ENCODE measurements at places on chromosomes 13 and 19.

GRCh38 chr19:10677751-10678150 is 23.5 kb upstream of the QTRT1 start:
- no peak for DNase-seq

GRCh38 chr19:10920781-10921180 is 7.7 kb downstream of the YIPF2 start:
- DNase-seq = no peak

- DNase-seq = no peak
These were observed 54.5 kb upstream of the GPC6 start for GRCh38 chr13:93172109-93172508.

DNA sequence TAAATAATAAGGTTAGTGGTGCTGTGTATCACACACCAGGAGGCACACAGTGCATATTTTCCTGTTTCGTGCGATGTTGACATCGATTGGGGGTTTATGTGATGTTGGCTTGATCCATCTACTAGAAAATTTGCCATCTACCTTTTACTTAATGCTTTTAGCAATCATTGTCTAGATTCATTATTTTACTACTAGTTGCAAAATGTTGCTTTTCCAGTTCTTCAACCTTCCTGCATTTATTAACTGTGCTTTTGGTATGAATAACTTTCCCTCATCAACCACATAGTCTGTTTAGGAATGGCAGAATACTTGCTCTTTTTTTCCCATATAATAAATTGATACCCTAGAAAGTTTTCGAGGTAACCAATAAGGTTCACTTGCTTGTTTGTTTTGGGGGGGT is 17.5 kb downstream of the C13orf42 start:
- DNase-seq = no peak

GRCh38 chr13:37960427-37960826 is 90.9 kb upstream of the TRPC4 start:
- DNase-seq = no peak

DNA sequence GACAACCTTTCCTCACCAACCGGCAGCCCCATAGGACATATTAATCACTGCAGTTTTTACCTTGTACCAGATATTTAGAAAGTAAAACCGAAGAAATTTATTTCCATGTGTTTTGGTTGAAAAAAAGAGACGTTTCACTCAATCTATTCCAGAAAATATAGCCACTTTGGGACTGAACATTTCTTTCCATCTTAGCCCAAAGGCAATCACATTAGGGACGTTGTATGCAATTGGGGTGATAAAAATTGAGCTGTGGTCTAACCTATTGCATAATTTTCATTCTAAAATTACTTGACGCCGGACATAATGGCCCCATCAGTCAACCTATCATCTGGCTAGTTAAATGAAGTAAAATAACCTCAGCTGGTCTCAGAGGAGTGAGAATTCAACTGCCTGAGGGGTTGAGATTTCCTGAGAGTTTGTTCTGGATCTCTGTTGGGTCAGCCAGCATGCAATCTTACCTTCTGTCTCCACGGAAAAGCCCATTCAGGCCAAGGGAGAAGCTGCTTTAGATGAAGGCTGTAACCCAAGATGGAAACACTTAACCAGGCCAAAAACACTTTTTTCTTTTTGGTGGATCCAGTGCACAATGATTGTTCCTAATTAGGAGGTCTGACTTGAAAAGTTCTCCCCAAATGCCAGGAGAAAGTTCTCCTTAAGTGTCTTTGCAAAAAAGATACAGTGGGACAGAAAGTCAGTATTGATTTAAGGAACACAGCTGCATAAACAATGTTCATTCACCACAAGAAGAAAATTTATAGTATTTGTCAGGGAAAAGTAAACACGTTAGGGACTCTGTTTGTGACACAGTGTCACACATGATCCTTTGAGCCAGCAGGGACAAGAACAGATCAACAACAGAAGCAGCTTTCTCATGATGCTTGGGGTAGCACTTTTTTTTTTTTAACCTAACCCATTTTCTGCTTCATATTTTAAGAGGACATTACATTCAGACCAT is 34.1 kb downstream of the DLEU7 start:
- no peak for DNase-seq

DNA sequence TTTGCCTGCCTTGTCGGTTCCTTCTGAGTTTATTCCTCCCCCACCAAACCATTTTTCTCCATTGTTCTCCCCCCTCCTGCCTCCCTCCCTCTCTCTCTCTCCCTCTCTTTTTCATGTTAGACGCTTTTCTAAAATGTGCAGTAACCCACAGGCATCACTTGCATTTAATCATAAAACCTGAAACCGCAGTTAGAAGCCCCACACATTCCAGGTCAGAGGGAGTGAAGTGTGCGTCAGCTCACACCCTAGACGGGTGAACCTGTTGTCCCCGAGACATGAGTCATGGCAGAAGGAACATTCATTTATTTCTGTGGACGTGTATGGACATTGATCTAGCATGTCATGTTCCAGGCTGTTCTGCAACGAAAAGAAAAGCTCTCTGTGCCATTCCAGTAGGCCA is 19.9 kb downstream of the ONECUT3 start:
- DNase-seq = no peak

GRCh38 chr13:110426735-110427134 is 119.7 kb downstream of the COL4A2 start:
- DNase-seq = no peak

GRCh38 chr19:38788478-38789243 is at the start of gene LGALS7B:
LGALS7B (plus strand) TSS chr19:38789200; CDS start chr19:38789227, 27 bp downstream.
- no peak for DNase-seq

DNA sequence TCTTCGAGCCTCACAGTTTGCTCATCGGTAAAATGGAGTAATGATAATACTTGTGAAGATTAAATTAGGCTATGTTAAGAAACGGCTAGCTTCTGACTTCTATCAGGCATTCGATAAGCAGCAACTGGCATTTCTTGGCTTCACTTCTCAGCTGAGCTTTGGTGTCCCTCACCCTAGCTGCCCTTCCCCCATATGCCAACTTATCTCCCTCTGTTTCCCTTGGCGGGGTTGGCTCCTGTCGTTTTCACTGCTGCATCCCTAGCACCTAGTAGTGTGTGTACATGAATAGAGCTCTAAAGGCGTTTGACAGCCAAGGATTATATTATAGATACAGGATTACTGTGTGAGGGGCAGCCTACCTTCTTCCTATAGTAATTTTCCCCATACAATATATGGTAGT is 97.5 kb downstream of the TNFSF11 start:
- DNase-seq = no peak

DNA sequence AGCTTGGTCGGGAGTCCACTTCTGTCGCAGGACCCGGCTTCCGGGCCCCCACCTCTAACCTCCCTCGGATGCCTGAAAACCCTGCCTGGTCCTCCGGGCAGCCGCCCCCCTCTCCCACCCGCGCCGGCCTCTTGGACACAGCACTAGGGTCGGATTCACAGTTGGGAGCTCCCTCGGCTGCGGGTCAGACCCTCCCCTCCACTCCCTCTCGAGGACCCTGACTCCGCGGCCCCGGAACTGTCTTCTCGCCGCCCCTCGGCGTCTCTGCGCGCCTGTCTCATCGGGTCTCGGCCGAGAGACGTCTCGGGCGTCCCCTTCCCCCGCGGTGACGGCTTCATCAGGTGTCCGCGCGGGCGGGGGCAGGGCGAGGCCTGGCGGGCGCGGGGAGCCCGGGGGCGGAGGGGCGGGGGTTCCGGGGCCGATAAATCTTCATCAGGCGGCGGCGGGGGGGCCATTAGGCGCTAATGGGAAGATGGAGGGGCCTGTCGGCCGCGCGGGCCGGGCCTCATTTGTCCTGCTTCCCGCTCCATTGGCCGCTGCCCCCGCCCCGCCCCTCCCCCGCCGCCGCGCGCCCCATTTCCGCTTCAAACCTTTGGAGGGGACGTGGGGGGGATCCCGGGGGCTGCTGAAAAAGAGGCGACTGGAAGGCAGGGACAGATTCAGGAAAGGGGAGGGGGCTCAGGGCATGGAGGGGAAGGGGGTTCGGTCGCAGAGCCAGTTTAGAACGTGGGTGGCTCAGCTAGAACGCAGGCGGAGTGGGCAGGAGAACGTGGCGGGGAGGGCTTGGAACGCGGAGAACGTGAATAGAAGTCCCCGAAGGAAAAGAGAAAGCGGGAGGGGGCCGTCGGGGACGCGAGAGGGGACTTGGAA is 11.8 kb upstream of the ERFL start:
- no peak for DNase-seq

GRCh38 chr13:112348642-112349345 is 27.4 kb upstream of the SPACA7 start:
- no peak for DNase-seq

- no peak for DNase-seq
These were observed 54.0 kb downstream of the ZNF536 start for GRCh38 chr19:30425885-30426838.

DNA sequence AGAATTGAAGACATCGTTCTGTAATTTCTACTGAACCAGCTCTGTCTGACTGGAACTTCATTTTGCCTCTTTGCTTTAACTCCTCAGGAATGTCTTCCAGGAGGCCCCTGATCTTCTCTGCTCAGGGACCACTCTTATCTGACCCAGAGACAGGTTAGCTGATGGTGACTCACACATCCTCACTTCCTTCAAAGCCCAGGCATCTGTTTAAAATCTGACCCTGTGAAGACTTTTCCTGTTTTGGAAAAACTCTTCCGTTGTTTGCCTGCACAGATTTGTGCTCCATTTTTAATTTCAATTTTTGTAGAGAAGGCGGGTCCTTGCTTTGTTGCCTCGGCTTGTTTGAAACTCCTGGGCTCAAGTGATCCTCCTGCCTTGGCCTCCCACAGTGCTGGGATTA is 1.6 kb downstream of the ARL11 start:
- no peak for DNase-seq

DNA sequence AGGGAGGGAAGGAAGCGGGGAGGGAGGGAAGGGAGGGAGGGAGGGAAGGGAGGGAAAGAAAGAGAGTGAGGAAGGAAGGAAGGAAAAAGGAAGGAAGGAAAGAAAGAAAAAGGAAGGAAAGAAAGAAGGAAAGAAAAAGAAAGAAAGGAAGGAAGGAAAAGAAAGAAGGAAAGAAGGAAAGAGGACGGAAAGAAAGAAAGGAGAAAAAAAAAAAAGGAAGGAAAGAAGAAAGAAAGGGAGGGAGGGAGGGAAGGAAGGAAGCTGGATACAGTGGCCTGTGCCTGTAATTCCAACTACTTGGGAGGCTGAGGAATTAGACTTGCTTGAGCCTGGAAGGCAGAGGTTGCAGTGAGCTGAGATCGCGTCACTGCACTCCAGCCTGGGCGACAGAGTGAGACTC is 35.3 kb downstream of the OLFM2 start:
- DNase-seq = no peak

Data from head of caudate nucleus (tissue), 42 donors.